HCT116 (cell line): ENCODE measurements at places on chromosomes 1 and 21.

GRCh38 chr1:185500001-185500626, 183.1 kb upstream of the IVNS1ABP start:
- no peak for DNase-seq

DNA sequence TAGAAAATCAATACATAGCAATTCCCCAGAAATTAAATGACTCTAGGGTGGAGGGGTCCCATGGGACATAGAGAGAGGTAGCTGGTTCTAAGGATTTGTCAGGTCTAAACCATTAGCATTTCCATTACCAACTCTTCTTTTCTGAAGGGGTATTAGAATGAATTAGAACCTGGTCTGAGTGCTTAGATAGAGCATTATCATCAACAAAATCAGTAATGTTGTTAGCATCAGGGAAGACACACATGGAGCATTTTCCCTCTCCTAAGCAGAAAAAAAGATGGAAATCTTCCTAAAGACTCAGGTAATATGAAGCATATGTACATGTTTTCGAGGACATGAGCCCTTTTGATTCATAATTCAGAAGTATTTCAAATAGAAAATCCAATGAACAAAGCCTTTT, 984.4 kb upstream of the NCAM2 start:
- DNase-seq, result no peak

DNA sequence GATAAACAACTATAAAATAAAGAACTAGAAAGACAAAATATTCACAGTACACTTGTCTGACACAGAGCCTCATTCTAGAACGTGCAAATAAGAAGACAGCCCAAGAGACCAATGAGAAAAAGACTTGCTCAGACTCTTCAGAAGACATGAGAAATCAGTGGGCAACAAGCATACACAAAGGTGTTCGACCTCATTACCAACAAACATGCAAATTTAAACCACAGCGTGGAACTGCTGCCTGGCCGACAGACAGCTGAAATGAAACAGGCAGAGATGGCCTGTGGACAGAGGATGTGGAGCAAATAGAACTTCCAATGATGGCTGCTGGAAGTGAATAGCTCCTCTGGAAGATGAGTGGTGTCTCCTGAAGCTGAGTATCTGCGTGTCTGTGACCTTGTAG, 22.4 kb upstream of the COL6A1 start:
- no peak for DNase-seq

DNA sequence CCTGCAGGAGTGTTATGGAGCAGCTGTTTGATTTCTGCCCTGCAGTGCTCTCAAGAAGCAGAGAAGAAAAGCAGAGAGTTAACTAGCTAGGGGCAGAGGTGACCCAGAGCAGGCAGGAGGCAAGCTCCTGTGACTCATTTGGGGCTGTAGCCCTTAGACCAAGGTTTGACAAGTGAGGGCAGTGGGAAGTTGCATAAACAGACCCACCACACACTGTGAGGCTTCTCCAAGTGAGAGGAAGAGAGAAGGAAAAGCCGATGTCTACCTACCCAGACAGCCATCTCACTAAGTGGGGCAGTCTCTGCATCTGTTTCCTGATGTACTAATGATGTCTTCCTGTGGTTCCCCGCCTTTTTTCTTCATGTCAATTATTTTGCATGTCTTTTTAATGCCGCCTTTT, 159.9 kb upstream of the NR5A2 start:
- no peak for DNase-seq

GRCh38 chr21:31482460-31482859, 138.4 kb upstream of the TIAM1 start:
- DNase-seq, result no peak

GRCh38 chr1:206723805-206724472, 39.2 kb downstream of the MAPKAPK2 start:
- no peak for DNase-seq
